ENCODE measurements at places on chromosomes 5 and 9. TPM values are rescaled to one million over a fixed set of nuclear protein-coding genes. Genes with fewer than 3 reads are reported as not detected.
A peak's percentile ranks its signal among the peaks of the same experiment; 100 is the strongest.

C9orf153 gene
- total RNA-seq: not detected

IFNA21 gene
- not detected for total RNA-seq

AGXT2 gene
- total RNA-seq: not detected

STOM gene
- total RNA-seq: 84.8 TPM

CCL27 gene
- total RNA-seq: 0.18 TPM

MEIKIN gene
- total RNA-seq: not detected

MAP1B gene
- total RNA-seq: 183 TPM

GFPT2 gene
- 20.8 TPM for total RNA-seq

SLCO4C1 gene
- not detected for total RNA-seq

CDC20B gene
- total RNA-seq: not detected

DNA sequence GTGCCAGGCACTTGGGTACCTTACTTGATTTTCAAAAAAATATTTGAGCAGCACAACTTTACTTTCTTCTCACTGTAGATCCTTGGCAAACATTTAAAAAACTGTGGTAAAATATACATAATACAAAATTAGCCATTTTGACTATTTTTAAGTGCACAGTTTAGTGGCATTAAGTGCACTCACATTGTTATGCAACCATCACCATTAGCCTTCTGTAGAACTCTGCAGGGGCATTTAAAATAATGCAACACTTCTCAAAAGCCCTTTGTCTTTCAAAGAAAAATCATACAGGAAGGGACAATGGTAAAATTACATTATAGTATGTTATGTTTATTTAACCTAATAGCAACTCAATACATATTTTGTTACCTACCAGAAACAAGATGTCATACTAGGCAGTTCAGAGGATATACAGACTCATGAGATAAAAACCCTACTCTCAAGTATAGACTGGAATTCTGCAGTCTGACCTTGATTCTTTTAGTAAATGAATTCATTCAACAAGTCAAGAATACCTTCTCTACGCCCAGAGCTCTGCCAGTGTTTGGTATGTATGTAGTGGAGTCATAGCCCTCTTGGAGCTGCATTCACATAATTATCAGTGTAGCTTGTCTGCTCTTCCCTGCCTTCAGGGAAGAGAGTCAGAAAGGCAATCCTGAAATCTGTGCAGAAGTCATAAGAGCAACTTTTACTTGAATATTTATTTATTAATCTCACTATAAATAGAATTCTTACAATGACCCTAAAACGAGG, 74.0 kb upstream of the ARRDC3 start:
- H3K4me3 ChIP-seq: no peak overlapping the region
- no peaks in the 10 kb centered on the region for H3K4me1 ChIP-seq
- no peaks in the 10 kb centered on the region for H3K27me3 ChIP-seq
- no peak overlapping the region for H3K27ac ChIP-seq

DNA sequence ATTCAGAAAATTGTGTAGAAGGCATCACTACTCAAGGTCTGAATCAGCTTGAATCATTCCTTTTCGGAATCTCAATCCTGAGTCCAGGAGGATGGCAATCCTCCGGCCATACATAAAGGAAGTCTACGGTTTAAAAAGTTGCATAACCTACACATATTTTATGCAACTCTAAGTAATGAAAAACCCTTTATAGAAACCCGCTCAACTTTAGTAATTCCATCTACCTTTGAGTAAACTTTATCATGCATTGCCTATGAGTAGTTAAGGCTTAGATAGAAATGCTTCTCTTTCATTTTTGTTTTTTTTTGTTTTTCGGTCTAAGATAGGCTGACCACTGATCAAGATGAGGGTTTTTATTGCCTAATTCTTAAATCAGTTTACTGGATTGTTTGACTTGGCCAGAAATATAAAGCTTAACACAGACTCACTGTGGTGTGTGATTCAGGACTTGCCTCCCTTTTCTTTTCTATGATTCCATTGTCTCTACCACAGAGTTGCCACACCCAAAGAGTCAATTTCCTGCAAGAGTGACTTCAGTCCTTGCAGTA, 85.0 kb downstream of the LURAP1L start:
- H3K4me3 ChIP-seq: peak overlapping the region; percentile 39
- no peaks in the 10 kb centered on the region for H3K36me3 ChIP-seq
- H3K4me1 ChIP-seq: peaks cover 3% of the 10 kb centered on the region
- peak; percentile 78 for DNase-seq
- H3K27me3 ChIP-seq: no peaks in the 10 kb centered on the region
- peak overlapping the region; percentile 84 for H3K27ac ChIP-seq

DNA sequence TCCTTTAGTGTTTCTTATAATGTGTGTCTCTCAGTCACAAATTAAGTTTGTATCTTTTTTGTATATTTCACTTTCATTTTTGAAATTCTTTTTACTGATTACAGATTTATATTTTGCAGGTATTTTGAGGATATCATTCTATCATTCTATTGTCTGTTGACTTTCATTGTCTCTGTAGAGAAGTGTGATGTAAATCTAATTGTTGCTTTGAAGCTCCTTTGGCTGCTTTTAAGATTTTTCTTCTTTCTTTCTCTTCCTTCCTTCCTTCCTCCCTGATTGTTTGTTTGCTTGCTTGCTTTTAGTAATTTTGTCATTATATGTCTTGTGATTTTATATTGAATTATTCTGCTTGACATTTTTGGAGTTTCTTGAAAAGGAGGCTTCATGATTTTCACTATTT, 75.3 kb upstream of the MAST4 start:
- no peaks in the 10 kb centered on the region for H3K27me3 ChIP-seq
- no peaks in the 10 kb centered on the region for H3K36me3 ChIP-seq
- no peak overlapping the region for H3K4me3 ChIP-seq
- no peak overlapping the region for H3K27ac ChIP-seq
- H3K4me1 ChIP-seq: no peaks in the 10 kb centered on the region

DNA sequence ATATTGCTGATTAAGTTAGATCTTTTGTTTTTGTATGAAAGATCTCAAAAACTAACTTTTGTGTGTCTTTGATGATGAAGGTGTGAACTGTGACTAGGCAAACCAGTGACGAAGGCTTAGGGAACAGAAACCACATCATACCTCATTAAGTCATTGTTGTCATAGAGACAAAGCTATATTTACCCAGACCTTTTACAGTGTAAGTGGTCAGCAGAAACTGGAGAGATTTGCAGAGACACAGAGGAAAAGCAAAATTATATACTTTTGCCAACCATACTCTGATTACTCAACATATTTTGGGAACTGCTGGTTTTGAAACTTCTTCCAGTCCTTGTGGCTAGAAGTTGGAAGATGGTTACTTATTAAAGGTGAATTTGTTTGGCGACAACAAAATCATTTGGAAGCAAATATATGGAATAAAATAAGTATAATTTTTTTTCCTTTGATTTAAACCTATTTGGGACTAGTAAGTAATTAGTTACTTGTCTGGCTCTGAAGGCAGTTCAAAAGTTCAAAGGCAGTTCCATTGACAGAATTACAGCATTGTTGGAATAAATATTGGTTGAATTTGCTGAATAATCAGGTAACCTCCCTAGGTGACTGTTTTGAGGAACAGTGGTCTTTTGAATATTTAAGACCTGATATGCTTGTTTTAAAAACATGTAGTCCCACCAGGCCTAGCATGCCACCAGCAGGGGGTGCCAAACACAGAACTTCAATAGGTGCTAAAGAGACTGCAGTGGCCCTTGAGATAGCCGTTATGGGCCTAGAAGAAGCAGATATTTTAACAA, 103.8 kb downstream of the RPS23 start:
- H3K4me1 ChIP-seq: peaks cover 2% of the 10 kb centered on the region
- H3K36me3 ChIP-seq: no peaks in the 10 kb centered on the region
- peak; percentile 85 for DNase-seq

- H3K27ac ChIP-seq: no peak overlapping the region
- H3K36me3 ChIP-seq: no peaks in the 10 kb centered on the region
- peaks cover 39% of the 10 kb centered on the region for H3K27me3 ChIP-seq
- no peak overlapping the region for H3K4me3 ChIP-seq
- H3K4me1 ChIP-seq: no peaks in the 10 kb centered on the region
- peak; percentile 35 for DNase-seq
Observed at GRCh38 chr9:35859310-35859989, 10.8 kb downstream of the OR13J1 start.

GRCh38 chr5:132209131-132209530, 18.5 kb downstream of the P4HA2 start:
- no peak overlapping the region for H3K27ac ChIP-seq
- H3K27me3 ChIP-seq: no peaks in the 10 kb centered on the region
- H3K36me3 ChIP-seq: peaks cover 73% of the 10 kb centered on the region
- DNase-seq: peak; percentile 78

DNA sequence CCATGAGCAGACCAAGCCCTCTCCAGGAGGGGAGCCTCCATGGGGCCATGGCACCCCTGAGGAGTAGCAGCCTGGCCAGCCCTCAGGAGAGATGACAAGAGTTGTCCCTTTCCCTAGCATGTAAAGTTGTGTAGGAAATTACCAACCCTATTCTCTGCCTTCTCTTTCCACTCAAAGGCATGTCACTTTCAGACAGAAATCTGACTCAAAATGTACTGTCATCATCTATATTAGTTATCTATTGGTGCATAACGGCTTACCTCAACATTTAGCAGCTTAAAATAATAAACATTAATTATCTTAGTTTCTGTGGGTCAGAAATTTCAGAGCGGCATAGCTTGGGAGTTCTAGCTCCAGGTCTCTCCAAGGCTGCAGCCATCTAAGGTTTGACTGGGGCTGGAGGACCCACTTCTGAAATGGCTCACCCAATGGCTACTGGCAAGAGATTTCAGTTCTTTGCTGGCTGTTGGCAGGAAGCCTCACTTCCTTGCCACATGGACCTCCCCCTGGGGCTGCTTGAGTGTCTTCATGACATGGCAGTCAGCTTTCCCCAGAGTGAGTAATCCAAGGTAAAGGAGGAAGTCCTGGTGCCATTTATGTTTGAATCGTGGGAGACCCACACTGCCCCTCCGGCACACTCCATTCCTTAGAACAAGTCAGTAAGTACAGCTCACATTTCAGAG, 632.3 kb downstream of the CCDC171 start:
- H3K27ac ChIP-seq: no peak overlapping the region
- no peak for DNase-seq
- peaks cover 5% of the 10 kb centered on the region for H3K4me1 ChIP-seq
- no peak overlapping the region for H3K4me3 ChIP-seq
- H3K36me3 ChIP-seq: no peaks in the 10 kb centered on the region
- no peaks in the 10 kb centered on the region for H3K27me3 ChIP-seq

- peaks cover 2% of the 10 kb centered on the region for H3K36me3 ChIP-seq
- DNase-seq: peak; percentile 63
- no peak overlapping the region for H3K4me3 ChIP-seq
- peaks cover 9% of the 10 kb centered on the region for H3K4me1 ChIP-seq
- no peak overlapping the region for H3K27ac ChIP-seq
Observed at GRCh38 chr5:83564069-83564749, 92.7 kb downstream of the VCAN start.

DNA sequence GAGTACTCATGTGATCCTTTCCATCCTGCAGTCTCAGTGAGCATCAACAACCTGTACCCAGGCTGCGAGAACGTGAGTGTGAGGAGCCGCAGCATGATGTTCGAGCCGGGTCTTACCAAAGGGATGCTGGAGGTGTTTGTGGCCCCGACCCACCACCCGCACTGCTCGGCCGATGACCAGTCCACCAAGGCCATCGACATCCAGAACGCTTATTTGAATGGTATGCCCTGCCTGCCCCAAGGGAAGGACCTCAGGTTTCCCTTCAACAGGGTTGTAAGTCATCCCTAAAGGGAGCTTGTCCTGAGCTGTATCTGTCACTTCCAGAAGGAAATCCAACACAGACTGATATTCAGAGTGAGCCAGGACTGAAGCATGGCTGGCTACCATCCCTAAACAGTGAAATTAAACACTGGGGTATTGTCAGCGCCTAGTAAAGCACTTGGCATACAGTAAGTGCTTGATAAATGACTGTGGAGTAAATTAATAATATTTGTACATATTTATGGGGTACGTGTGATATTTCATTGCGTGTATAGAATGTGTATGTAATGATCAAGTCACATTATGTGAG, 39.3 kb upstream of the CTSL start:
- H3K27ac ChIP-seq: no peak overlapping the region
- no peak overlapping the region for H3K4me3 ChIP-seq
- no peak for DNase-seq
- peaks cover 4% of the 10 kb centered on the region for H3K4me1 ChIP-seq
- H3K36me3 ChIP-seq: no peaks in the 10 kb centered on the region
- peaks cover 2% of the 10 kb centered on the region for H3K27me3 ChIP-seq

GRCh38 chr9:123129423-123129822, 96.0 kb downstream of the GPR21 start:
- no peaks in the 10 kb centered on the region for H3K27me3 ChIP-seq
- H3K4me3 ChIP-seq: no peak overlapping the region
- DNase-seq: no peak
- H3K27ac ChIP-seq: no peak overlapping the region
- peaks cover 2% of the 10 kb centered on the region for H3K4me1 ChIP-seq
- H3K36me3 ChIP-seq: no peaks in the 10 kb centered on the region

- no peak overlapping the region for H3K27ac ChIP-seq
- DNase-seq: peak; percentile 40
- H3K4me3 ChIP-seq: no peak overlapping the region
- no peaks in the 10 kb centered on the region for H3K27me3 ChIP-seq
- H3K4me1 ChIP-seq: peaks cover 7% of the 10 kb centered on the region
Observed at GRCh38 chr5:41772056-41772455, 98.2 kb downstream of the OXCT1 start.

GRCh38 chr9:29144476-29144875, 1571.2 kb upstream of the C9orf72 start:
- H3K27me3 ChIP-seq: no peaks in the 10 kb centered on the region
- no peak for DNase-seq
- no peak overlapping the region for H3K27ac ChIP-seq
- no peaks in the 10 kb centered on the region for H3K36me3 ChIP-seq
- no peak overlapping the region for H3K4me3 ChIP-seq

GRCh38 chr9:91445135-91445534, 21.5 kb upstream of the NFIL3 start:
- H3K27me3 ChIP-seq: no peaks in the 10 kb centered on the region
- no peaks in the 10 kb centered on the region for H3K4me1 ChIP-seq
- H3K27ac ChIP-seq: no peak overlapping the region
- no peak for DNase-seq
- no peak overlapping the region for H3K4me3 ChIP-seq

DNA sequence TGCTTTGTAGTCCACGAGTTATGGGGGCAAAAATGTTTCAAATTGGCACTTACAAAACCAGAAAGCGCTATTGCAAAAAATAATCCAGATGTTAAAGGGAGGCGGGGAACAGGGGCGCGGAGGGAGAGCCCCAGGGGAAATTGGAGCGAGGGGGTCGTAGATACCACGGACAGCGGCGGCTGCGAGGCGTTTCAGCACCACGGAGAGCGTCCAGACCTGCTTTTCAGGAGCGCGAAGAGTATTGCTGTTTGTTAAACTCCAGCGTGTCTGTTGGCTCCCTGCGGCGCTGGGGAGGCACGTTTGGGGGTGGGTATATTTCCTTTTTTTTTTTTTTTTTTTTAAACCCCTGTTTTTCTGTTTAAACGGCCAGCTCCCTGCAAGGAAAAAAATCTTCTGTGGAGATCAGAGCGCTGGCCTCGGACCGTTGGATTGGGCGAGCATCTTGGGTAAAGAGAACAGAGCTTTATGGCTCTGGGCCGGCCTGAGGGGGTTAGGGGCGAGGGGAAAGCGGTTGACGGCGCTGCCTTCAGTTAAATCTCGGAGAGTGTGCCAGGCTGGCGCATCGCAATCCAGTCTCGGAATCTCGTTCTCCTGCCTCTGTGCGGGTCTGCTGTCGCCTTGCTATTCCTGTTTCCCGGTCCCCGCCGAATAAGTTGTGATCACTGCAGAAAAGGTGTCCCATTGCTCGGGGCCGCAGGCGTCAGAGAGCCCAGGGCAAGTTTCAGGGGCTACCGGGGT, at the start of gene GLRA1:
GLRA1 (minus strand) TSS at position 288 of the 738 bp plus-strand sequence. CDS start 302 bp downstream, outside the sequence.
- H3K4me1 ChIP-seq: no peaks in the 10 kb centered on the region
- H3K27me3 ChIP-seq: no peaks in the 10 kb centered on the region
- H3K4me3 ChIP-seq: no peak within 1 kb of the TSS
- H3K27ac ChIP-seq: no peak within 1 kb of the TSS
- H3K36me3 ChIP-seq: no peaks in the 10 kb centered on the region
